Stimulated activated CD8-positive, alpha-beta memory T cell treated with anti-CD3 and anti-CD28 coated beads, Interleukin-15, amount 100 ng/mL, for 24 hours (primary cell): ENCODE measurements at places on chromosomes 2 and 18.

- DNase-seq, result no peak
Observed at GRCh38 chr18:58668211-58668610, 3.1 kb upstream of the MALT1 start.

DNA sequence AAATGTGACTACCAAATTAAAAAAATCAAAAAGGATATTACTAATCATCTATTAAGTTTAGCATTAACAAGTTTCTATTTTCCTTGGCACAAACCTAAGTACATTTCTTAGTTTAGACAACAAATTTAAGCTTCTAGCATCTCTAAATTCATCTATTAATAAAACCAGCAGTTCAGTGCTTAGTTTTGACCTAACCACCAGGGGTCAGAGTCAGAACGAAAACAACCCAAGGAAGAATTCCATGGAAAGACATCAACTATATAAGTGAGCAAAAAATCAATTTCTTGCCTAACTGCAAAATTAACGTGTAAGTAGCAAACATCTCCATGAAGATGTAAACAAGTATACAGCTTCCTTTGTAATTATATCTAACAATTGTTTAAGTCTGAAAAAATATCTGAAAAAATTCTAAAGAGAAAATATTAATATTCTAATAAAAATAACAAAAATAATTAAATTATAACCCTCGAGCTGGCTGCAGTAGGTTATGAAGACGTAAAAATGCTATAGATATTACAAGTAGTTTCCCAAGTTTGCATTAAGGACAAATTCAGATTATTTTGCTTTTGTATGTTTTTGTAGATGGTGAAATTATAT, 83.7 kb downstream of the CERKL start:
- DNase-seq, result no peak

DNA sequence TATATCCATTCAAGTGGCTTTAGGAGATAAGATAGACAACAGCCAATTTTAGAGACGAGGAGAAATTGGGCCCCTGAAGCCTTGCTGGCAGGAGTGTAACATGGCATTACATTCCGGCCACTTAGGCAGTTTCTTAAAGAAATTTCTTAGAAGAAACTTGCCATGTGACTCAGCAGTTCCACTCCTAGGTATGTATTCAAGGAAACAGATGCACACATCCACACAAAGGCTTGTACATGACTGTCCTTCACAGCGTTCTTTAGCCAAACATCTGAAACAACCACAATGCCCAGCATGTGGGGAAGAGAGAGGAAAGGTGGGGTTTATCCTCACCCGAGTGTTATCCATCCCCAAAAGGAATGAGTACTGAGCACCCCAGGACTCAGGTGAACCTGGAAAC, 107.1 kb downstream of the NFATC1 start:
- DNase-seq, result no peak

DNA sequence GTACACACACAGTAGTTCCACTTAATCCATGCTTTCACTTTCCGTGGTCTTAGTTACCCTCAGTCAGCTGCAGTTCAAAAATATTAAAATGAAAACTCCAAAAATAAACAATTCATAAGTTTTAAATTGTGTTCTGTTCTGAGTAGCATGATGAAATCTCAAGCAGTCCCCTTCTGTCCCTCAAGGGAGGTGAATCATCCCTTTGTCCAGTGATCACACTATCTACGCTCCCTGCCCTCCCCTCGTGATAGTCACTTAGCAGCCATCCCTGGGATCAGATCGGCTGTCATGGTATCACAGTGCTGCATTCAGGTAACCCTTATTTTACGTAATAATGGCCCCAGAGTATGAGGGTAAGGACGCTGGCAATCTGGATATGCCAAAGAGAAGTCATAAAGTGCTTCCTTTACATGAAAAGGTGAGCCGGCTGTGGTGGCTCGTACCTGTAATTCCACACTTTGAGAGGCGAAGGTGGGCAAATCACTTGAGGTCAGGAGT, 5.8 kb upstream of the RTN4 start:
- no peak for DNase-seq

DNA sequence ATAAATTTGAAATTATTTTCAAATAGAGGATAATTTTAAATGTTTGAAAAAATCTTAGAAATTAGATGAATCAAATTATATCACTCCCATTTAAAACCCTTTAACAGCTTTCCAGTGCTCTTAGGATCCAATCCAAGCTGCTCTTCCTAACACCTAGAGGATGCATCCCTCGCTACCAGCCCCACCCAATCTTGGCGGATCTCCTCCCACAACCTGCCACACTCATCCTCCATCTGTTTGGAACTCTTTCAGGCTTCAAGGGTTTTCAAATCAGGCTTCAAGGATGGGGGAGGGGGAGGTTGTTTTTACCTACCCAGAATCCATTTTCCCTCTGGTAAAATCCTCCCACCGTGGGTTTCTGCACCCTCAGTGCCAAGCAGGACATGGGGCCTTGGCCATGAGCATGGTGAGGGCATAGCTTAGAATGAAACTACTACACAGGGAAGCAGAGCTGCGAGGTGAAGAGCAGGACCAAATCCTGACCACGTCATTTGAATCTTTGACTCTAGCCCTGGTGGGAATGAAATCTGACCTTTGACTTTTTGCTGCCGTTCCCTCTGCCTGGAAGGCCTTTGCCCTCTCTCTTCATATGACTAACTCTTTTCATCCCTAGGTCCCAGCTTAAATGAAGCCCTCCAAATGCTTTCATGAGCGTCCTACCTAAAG, 113.0 kb upstream of the MAPRE2 start:
- DNase-seq, result no peak
